NT2/D1 (cell line): ENCODE measurements at places on chromosomes 3 and 15.

DNA sequence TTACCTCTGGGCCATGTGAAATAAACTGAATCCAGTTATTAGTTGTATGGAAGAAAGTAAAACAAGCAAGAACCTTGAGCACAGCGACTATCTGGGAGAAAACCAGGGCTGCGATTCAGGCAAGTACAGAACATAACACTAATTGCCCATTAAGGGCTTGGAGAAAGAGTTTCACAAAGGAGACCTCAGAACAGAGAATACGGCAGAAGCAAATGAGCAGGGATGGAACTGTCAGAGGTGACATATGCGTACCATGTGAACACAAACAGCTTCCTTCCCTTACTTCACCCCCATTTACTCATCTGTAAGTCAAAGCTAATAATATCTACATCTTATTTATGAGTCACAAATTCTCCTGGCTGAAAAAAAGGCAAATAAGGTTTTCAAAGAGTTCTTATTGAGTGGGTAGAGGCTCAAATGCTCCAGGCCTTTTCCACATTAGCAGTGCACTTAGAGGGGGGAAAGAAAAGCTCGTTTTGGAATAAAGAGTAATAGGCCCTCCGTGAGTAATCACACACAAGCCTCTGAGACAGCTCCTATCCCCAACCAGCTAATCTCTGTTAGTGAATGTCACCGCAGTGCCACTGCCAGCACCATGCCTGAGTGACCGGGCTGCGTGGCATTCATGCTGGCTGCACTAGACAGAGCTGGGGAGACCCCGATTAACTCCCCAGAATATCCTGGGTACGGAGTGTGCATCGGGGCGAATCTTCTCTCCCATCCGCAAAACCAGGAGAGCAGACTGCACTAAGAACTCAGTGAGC is 2.6 kb downstream of the PCSK6 start:
- DNase-seq = no peak

GRCh38 chr3:194731506-194732073 is 45.9 kb downstream of the FAM43A start:
- DNase-seq = no peak

DNA sequence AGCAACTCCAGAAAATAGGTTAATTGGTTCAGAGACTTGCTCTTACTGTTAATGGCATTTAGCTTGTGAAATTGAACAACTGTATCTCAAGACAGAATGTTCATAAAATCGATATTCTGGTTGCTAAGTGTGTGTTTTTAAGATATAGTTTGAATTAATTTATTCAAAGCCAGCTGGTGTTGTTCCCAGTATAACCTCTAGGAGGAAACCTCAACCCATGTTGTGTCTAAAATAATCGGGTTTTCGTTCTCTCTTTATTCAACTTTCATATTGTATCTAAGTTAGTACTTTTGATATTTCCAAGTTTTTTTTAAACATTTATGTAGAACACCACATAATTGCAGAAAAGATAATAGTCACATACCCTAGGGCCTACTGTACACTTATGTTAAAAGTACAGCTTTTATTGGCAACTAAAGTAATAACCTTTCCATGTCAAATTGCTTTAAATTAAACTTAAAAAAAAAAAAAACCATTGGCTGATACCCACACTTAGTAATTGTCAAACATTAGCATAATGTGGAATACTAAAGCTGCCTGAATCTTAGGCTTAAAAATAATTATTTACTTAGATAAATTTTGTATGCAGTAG is 90.9 kb downstream of the SAMMSON start:
- DNase-seq = no peak

DNA sequence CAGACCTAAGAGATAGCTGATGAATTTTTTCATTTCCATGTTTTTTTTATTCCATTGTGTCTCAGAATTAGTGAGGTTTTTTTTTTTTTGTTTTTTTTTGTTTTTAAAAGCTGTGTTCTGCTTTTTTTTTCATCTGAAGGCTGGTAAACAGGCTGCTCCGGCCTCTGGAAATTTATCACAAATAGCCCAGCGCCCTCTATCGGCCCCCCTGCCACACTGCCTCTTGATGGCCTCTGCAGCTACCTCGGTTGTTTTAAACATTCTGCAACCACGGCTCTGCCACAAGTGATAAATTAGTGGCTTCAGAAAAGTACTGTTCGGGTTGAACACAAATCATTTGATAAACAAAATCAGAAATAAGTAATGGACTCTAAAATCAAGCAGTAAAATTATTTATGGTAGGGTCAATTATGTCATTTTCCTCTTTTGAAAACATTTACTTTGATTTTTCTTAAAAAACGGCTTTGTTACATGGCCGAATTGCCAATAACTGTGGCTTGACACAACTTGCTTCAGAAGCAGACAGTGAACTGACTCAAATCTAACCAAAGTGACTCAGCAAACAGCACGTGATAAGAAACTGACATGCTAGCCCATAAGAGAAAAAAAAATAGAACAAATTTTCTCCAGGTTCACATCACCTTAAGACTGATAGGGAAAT is 87.8 kb downstream of the RSL24D1 start:
- DNase-seq = peak; percentile 39

GRCh38 chr3:108406063-108406660 is 104.2 kb downstream of the MYH15 start:
- no peak for DNase-seq
